Stimulated activated CD8-positive, alpha-beta memory T cell treated with anti-CD3 and anti-CD28 coated beads, Interleukin-7, amount 100 ng/mL, for 24 hours (primary cell): ENCODE measurements at places on chromosomes 16 and 17.

GRCh38 chr16:27401768-27402568 lies at the start of gene IL21R:
TSS of gene IL21R (plus strand) at chr16:27402174. CDS start at chr16:27430072, 27,898 bp downstream.
- DNase-seq: peak; percentile 70

- no peak for DNase-seq
These were observed 965 bp upstream of the TMC6 start for GRCh38 chr17:78129351-78130089.

- no peak for DNase-seq
These were observed 15.6 kb upstream of the TRIM25 start for GRCh38 chr17:56929362-56929969.

DNA sequence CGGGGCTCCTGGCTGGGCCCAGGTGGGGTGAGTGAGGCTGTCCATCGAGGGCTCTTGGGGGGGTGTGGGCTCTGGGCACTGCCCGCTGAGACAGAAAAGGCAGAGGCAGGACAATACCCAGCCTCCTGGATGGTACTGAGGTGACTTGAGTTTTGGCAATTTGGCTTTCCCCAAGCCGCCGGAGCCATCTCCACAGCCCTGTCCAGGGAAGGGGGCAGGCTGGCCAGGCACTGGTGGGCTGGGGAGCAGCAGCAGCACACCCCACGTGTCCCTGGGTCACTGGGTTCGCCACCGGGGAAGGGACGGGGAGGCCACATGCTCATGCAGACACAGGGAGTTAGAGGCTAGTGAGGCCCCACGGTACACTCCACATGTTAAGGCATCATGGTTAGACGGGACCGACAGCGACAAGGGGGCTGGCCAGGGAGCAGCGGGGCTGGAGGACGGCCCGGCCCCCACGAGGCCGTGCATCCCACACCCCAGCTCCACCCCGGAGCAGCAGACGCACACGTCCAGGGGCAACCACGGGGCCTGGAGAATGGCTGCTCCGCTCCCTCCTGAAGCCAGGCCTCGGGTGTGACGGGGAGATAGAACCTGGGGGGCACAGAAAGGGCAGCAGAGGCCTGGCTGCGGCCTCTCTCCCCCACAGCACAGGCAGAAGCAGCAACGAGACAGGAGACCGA lies 3.0 kb downstream of the ARHGDIA start:
- no peak for DNase-seq

GRCh38 chr16:1137604-1138003 lies 15.3 kb upstream of the CACNA1H start:
- no peak for DNase-seq

- DNase-seq: no peak
These were observed 83.4 kb downstream of the HIC1 start for GRCh38 chr17:2138318-2138717.

DNA sequence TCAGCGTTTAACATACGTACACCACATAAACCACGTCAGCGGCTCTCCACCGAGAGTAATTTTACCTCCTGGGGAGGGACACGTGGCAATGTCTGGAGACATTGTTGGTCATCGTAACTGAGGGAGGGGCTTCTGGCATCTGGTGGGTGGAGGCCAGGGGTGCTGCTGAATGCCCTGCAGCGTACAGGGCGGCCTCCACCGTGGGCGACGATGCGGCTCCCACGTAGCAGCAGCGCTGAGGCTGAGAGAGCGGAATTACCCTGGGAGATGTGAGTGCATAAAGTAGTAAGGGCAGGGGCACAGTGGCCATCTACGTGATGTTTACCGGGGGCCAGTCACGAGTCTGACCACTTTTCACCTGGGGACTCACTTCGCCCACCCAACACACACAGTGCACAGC lies 212.4 kb downstream of the RBFOX3 start:
- DNase-seq: no peak
